ENCODE measurements at places on chromosomes 6 and 20.

DNA sequence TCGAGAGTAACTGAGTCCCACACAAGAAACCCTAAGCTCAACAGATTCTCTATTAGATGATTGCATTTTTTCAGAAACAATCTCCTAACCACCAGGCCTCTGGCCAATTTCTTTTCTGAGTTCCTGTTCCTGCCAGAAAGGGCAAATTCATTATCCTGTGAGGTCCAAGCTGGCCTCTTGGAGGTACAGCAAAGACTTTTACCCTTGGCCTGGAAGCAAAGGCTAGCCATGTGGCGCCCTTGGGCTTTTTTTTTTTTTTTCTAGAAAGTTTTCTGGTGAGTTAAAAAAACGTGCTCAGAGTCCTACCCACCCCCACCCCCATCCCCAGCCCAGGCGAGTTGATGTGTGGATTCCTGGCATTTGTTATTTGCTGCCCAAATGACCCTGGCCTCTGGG lies 59.0 kb upstream of the EEF1A1 start:
- DNase-seq, result peak; percentile 38

- no peak for DNase-seq
Measured at GRCh38 chr6:166715065-166715464, 88.0 kb upstream of the RPS6KA2 start.

DNA sequence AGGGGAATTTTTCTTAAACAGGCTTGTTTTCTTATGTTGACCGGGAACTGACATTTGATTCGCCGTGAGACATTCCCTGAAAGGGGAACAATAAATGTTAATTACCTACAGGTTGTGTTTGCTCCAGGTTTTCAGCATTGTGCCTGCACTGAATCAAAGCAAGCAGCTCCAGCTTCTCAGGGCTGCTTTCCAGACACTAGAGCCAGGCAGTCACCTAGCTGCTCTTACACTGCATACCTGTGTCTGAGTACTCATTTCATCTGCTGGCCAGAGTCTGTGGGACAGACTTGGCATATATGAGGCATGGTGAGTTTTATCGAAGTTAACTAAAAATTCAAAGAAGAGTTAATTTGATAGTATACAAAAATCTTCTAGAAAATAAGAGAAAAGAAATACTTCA lies 951.8 kb upstream of the MAP3K7 start:
- DNase-seq, result no peak

GRCh38 chr6:149065658-149066556 lies 251.6 kb upstream of the TAB2 start:
- no peak for DNase-seq

- DNase-seq, result no peak
Measured at GRCh38 chr6:160978141-160978901, 13.2 kb upstream of the MAP3K4 start.

DNA sequence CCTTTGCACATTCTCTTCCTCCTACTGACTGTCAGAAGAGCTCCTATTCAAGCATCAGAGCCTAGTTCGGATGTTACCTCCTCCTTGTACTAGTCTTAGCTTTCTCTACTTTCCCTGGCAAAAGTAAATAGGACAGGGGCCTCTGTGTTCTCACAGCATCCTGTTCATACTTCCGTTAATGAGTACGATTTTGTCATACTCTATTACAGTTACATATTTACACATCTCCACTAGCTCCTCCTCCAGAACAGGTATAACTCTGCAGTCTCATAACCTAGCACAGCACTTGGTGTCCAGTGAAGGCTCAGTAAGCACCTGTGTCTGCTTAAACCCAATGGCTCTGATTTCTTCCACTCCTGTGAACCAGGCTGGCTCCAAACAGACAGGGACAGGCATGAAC lies 7.0 kb downstream of the ELMO2 start:
- DNase-seq, result no peak

DNA sequence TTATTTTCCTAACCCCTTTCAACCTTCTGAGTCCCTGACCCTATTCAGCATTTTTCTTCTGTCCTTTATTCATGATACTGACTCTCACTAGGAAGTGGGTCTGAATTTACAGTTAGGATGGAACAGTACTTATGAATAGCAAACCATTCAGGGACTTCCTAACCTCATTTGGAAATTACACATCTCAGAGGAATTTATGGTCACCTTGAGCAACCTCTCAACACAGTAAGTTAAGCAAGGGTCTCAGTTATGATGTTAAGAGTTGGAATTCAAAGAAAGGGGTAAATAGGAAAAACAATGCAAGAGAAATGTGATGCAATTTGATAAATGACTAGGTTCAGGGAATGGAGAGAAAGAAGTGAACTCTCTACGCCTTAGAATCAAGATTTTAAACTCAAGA lies 97.3 kb downstream of the GPR6 start:
- no peak for DNase-seq

GRCh38 chr20:47956268-47956995 lies 171.2 kb upstream of the SULF2 start:
- DNase-seq, result no peak

GRCh38 chr6:31578184-31579118 lies 3.1 kb downstream of the TNF start:
- no peak for DNase-seq

- DNase-seq, result no peak
Measured at GRCh38 chr20:24665196-24665595, 195.8 kb downstream of the SYNDIG1 start.

DNA sequence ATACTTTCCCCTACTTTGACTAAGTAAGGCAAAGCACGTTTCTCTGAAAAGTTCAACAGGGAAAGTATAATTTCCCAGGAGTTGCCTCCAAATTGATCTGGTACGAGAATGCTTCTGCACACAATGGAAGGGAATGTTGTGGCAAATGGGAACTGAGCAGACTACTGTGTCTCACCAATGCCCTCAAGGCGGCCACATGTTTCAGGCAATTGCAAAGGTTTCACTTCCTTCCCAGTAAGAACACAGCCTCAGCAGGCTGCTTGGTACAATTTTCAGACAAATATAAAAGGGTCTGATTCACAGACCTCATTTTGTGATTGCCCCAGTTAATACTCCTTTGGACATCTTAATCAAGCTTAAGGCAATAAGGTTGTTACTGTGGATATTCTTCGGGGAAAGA lies 71.2 kb downstream of the KIAA0319 start:
- DNase-seq, result no peak

- DNase-seq, result no peak
Measured at GRCh38 chr6:52162940-52163908, 23.0 kb upstream of the IL17A start.

- DNase-seq, result no peak
Measured at GRCh38 chr20:37503256-37503927, 17.7 kb upstream of the NNAT start.

DNA sequence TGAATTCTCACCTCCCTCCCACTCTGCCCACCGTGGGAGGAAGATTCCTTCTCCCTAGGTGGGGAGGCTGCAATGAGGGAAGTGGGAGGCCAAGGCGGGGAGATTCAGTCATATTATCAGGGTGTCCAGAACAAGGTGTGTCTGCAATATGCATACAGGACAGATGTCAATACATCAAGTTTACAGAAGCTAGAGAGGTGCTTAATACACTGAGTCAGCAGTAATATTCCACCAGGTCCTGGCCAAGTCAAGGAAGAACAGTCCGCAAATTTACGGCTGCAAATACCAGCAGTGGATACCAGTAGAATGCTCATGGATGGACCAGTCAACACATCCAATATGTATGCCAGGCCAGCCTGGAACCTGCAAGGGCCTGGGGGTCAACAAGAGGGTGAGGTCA lies 119.0 kb downstream of the MCHR2 start:
- DNase-seq, result no peak

DNA sequence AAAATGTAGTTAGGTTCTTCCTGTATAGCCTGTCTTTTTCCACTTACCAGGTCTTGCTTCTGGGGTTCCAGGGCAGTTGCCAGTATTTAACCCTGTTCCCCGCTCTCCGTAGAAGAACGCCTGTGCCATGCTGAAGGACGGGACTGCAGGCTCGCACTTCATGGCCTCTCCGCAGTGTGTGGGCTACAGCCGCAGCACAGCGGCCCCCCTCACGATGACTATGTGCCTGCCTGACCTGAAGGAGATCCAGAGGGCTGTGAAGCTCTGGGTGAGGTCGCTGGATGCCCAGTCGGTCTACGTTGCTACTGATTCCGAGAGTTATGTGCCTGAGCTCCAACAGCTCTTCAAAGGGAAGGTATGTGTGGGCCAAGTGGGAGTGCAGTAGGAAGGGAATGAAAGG lies 23.0 kb downstream of the POFUT1 start:
- no peak for DNase-seq

- no peak for DNase-seq
Measured at GRCh38 chr6:3913958-3914337, 64.8 kb downstream of the FAM50B start.

DNA sequence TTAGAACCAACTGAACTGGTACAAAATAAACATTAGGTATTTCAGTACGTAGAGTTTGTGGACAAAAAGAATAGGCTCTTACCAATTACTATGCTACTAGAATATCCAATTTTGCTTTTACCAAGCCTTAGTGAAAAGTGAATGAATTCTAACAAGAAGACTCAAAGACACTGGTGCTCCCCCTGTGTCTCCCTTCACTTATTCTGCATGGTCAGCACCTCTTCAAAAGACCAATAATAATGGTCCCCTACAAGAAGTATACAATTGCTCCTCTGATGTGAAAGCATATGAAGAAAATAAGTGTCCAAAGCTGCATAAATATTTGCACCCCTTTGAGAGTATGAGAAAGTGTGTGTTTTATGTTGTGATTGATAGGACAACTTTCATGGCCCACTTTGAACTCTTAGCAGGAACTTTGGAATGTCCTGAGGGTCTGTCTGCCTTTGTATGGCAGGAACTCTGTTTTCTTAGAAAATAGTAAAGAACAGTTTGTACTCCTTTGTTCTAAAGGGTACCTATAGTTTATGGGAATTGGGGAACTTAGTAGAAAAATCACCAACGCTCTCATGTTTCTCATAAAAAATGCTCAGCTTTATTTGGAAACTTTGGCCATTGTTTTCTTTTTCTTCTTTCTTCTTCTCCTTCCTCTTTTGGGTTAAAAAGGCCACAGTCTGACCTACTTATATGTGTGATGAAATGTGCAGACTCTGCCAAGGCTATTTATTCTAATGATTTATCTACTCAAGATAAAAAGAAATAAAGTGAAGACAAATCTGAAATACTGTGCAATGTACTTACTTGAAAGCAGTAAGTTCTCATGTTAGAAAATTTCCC lies 352.4 kb downstream of the LAMA2 start:
- DNase-seq, result no peak

DNA sequence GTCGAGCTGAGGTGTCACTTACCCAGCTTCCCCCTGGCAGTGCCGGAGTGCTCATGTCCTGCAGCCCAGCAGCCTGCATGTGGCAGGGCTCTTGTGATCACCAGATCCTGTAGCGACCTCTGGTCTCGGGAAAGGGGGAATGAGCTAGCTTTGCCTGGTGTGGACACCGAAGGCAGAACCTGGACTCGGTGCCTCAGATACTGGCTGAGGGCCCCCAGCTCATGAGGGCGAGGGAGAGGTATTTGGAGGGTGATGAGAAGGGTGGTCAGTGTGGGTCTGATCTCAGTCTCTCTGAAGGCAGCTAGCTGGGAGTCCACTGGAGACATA lies 26.3 kb downstream of the SUN5 start:
- DNase-seq, result no peak

GRCh38 chr6:20479060-20479459 lies 55.2 kb upstream of the CDKAL1 start:
- no peak for DNase-seq

DNA sequence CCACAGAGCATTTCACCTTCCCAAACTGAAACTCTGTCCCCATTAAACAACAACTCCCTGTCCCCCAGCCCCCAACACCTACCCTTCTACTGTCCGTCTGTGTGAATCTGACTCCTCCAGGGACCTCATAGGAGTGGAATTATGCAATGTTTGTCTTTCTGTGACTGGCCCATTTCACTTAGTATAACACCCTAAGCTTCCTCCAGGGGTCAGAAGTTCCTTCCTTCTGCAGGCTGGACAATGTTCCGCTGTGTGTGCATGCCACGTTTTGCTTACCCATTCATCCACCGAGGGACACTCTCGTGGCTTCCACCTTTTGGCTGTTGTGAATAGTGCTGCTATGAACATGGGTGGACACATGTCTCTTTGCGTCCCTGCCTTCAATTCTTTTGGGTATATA lies 37.6 kb upstream of the MPC1 start:
- no peak for DNase-seq

DNA sequence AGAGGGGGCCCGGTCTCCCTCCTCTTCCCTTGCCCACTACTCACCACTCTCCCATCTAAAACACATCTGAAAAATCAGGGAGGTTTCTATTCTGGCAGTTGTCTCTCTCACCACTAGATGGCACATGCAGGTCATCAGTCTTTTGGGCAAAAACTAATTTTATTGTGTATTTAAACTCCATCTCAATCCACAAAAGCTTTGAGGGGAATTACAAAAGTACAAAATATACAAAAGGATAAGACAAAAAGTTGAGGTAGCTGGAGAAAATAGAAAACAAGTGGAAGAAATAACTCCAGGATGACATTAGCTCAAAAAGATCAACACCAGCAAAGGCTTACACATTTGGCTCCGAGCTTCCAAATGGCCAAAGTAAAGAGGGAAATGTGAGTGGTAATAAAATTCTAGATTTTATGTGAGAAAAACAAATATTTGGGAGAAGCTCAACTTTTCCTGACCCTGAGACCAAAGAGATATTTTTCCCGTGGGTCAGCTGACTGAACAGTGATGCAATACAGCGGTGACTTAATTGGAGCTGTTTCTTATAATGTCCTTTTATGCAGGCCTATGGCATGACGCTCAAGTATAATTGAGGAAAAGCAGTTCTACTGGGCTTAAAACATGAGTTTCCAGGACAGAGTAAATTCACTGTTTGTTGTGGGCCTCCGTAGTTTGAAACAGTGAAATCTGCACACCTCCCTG lies 79.8 kb upstream of the CHD6 start:
- DNase-seq, result no peak

DNA sequence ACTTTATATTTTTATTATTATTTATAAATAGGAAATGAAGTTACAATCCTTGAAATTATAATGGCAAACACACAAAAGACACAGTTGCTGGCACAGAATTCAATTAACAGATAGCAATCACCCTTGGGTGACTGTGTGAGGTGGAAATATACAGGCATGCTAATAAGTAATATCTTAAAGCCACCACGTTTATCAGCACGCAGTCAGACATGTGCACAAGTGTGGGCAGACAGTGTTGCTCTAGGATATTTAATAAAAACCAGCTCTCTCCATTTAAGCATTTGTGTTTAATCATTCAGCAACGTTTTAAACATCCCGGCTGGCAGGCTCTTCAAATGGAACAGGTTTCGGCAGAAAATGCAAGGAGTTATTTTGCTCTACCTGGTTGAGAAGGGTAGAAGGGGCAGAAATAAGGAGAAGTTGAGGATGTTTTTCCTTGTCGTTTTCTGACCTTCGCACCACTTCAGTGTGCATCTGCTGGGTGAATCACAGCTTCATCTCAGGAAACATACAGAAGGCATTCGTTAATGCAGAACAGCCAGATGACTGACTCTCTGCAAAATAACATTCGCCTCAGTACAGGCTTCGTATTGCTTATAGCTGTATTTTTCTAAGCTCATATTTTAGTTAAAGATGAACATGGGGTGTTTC lies 585.1 kb downstream of the QKI start:
- DNase-seq, result no peak

- DNase-seq, result no peak
Measured at GRCh38 chr20:62141397-62142251, 1.6 kb downstream of the PSMA7 start.

GRCh38 chr6:40924839-40925238 lies 114.2 kb downstream of the UNC5CL start:
- no peak for DNase-seq

GRCh38 chr20:20518263-20518662 lies 150.4 kb downstream of the INSM1 start:
- no peak for DNase-seq
